ENCODE measurements at places on chromosomes 16 and 17. TPM values are rescaled to one million over a fixed set of nuclear protein-coding genes. Genes with fewer than 3 reads are reported as not detected.

DNA sequence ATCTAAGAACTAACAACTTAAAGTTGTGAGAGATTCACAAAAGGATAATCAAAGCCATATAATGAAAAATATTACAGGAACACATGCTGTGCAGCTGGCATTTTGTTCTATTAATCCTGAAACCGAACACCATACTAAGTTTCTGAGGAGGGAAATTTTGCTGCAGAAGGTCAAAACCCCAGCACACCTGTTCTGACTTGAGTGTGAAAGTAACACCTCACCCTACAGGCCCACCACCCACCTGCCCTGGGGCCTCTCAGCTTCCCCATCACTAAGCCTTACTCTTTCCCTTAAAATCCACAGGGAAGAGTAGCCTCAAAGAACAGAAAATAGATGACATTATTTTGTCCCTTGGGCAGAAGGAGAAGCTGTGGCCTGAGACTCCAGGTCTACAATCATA is 44.8 kb downstream of the STAT5A start:
- DNase-seq = no peak

DNA sequence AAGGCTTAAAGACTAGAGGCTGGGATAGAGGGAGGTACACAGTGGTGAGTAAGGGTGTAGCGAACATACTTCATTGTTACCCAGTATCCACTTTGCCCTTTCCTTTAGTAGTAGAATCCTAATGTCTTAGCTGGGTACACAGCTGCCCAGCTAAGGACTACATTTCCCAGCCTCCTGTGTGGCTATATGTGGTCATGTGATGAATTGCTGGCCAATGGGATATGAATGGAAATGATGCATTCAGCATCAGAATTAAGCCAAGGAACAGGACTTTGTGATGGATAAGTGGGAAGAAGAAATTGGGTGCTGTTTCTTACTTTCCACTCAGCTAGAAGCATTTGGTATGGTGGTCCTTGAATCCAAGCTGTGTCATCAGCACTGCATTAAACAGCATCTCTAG is 55.9 kb downstream of the FOXL1 start:
- DNase-seq = no peak

The GLP2R gene
- not detected for polyA plus RNA-seq

DNA sequence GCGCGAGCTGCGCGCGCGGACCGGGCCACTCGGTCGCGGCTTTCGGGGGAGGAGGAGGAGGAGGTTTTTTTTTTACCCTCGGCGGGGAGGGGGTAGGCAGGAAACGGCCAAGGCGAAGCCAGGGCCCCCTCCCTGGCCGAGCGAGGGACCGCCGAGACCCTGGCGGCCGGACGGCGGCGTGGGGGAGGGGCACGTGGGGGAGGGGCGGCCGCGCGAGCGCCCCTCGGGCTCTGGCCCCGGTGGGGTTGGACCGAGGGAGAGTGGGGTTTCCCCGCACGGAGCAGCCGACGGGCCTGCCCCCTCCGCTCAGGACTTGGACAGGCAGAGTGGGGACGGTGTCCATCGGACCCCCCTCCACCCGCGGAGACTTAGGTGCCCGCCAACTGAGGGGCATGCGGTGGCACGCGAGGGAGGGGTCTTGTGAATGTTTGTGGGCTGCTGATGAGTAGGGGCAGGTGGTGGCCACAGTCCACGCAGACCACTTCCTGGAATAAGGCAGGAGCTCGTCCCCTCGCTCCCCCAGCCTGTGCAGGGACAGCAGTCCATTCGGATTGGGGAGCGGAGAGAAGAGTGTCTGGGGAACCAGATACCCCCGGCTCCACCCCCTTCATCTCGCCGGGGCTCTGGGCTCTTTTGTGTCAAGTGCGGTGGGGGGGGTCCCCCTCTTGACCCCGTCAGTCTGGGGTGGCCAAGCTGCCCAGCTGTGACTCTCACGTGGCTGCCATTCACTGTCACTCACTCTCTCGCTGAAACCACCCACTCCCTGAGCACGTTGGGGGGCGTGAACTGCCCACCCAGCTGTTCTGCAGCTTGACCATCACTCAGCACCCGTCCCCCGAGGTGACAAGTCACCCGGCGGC is 3.0 kb upstream of the CHD3 start:
- peak; percentile 44 for DNase-seq

GRCh38 chr17:41777157-41777573 is 9.3 kb downstream of the JUP start:
- DNase-seq = no peak

DNA sequence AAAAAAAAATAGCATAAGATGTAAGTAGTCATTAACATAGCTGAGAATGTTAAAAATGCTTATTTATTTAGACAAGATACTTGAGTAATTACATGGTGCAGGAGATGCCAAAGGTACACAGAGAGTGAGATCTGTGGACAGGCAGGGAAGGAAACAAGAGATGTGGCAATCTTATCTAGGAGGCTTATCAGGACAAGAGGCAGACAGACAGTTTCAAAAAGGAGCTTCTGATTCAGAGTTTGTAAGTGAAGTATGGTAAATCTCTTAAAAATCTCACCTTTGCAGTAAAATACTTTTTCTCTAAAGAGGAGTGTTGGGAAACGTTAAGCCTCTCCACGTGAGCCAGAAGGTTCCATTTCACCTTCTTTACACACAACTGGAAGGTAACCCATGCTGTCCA is 19.9 kb upstream of the GHDC start:
- DNase-seq = no peak

DNA sequence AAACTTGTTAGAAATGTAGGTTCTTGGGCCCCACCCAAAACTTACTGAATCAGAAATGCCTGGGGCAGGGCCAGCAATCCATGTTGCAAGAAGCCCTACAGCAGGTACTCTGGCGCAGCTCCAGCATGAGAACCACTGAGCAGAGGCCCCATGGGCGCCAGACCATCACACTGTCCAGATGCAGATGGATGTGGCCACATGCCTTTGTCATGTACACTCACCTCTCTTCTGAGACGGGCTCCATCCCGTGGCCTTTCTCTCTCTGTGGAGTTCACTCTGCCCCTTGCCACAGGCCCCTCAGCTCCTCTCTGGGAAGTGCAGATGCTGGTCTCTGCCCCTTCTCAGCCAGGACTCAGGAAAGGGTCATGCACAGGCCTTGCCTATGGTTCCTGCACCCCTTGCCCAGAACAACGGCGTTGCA is 2.3 kb upstream of the CCNF start:
- DNase-seq = no peak

The MAPT gene
- polyA plus RNA-seq = not detected

The SLC4A1 gene
- polyA plus RNA-seq = 0.12 TPM

The OTOA gene
- not detected for polyA plus RNA-seq

- no peak for DNase-seq
These were observed 3.8 kb downstream of the CBX4 start for GRCh38 chr17:79835470-79835899.

- no peak for DNase-seq
These were observed 5.2 kb downstream of the ZNF646 start for GRCh38 chr16:31079342-31079944.

DNA sequence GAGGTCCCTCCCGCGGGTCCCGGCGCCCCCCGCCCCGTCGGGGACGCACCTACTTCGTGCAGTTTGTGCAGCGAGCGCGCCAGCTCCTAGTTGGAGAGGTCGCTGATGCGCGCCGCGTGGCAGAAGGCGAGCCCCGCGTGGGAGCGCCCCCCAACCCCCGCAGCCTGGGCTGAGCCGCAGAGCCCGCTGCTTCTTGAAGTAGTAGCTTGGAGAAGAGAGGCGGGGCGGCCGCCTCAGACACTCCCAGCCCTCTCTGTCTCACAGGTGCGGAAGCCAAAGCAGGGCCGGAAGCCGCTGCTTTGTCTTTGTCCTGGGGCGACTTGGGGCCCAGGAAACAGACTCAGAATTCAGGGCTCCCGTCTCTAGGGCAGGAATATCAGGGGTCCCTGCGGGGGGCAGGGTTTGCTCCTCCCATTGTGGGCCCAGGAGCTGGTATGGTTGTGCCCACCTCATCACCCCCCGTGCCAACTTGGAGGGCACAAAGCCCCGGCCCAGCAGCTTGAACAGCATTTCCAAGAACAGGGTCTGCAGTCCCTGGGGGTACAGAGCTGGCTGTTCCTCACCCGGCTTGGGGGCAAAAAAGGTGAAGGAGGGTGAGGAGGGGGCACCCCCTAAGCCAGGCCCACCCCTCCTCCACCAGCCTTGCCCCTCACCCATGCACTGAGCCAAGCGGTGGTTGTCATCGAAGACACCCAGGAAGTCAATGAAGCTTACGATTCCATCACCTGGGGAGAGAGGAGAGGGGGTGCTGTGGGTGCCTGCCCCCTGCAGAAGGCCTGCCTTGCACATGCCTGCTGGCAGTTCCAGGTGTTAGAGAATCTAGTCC is 13.5 kb downstream of the SPATA32 start:
- peak; percentile 78 for DNase-seq

GRCh38 chr16:81609323-81609892 is 164.8 kb downstream of the CMIP start:
- no peak for DNase-seq

The ZPBP2 gene
- polyA plus RNA-seq = 0.80 TPM

The IL34 gene
- polyA plus RNA-seq = not detected

DNA sequence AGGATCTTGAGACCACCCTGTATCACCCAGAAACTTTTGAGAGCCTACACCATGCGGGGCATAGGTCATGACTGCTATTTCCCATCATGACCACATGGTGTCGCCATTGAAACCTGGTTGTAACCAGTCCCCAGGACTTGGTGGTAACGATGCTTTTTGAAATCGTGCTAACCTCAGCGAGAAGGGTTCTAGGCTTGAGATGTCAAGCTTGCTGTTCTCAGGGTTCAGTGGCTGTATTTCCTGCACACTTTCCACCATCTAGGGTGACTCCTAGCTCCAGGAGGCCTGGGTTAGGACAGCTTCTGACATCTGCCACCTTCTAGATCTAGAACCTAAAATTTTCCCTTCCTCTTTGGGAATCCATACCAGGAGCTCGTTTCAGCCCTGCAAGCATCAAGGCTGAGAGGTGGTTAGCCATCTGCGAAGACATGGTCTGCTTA is 13.0 kb upstream of the SPNS3 start:
- DNase-seq = peak; percentile 58

- no peak for DNase-seq
These were observed 15.6 kb downstream of the NGFR start for GRCh38 chr17:49510720-49511110.

The ABCA6 gene
- polyA plus RNA-seq = 0.13 TPM

- peak; percentile 10 for DNase-seq
These were observed 488.9 kb downstream of the SHISA9 start for GRCh38 chr16:13390093-13390985.

- DNase-seq = no peak
These were observed 548.5 kb upstream of the SOX9 start for GRCh38 chr17:71572343-71572742.

- no peak for DNase-seq
These were observed 42.8 kb downstream of the CDH1 start for GRCh38 chr16:68779891-68780290.

DNA sequence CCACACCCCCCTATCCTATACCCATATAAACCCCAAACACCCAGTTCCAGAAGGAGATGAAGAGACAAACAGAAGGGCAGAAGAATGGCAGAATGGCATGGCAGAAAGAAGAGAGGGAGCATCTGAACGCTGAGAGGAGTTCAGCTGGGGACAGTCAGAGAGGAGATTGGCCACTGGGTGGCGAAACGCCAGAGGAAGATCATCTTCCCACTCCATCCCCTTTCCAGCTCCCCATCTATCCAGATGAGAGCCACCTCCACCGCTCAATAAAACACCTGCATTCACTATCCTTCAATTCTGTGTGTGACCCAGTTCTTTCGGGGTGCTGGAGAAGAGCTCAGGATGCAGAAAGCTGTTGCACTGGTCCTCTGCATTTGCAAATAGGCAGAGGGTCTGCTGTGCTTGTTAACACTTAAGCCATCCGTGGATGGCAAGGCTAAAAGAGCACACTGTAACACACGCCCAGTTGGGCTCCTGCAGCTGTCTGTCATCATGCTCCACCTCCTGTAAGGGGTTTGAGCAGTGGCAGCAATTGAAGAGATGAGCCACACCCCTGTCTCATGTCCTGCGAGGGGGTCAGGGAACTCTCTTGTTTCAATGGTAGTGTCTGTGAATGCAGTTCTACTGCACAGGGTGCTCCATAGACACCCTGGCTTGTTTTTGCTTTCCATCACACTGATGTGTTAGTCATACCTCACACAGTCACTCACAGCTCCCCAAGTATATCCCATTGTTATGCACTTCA is 1034.8 kb upstream of the RBFOX1 start:
- no peak for DNase-seq

The PLEKHH3 gene
- not detected for polyA plus RNA-seq

The KRTAP4-9 gene
- not detected for polyA plus RNA-seq

The WNT9B gene
- polyA plus RNA-seq = not detected

GRCh38 chr17:19897903-19898302 is 30.2 kb upstream of the ULK2 start:
- DNase-seq = no peak

GRCh38 chr16:69131167-69131838 is 1.1 kb downstream of the CHTF8 start:
- DNase-seq = peak; percentile 50

GRCh38 chr17:66383333-66383732 is 80.9 kb downstream of the PRKCA start:
- no peak for DNase-seq

DNA sequence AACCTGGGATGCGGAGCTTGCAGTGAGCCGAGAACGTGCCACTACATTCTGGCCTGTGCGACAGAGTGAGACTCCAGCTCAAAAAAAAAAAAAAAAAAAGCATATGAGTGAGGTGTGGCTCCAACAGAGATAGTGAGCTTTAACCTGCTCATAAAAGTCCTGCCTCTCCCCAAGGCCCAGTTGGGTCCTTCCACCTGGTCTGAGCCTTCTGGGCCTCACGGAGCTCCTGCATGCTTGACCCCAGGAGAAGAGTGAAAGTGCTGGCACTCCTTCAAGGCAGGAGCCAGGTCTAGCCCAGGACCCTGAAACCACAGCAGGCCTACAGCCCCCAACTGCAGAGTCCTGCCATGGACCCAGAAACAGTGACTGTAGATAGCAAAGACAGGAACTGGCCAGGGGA is 17.7 kb downstream of the HSD11B2 start:
- DNase-seq = no peak

DNA sequence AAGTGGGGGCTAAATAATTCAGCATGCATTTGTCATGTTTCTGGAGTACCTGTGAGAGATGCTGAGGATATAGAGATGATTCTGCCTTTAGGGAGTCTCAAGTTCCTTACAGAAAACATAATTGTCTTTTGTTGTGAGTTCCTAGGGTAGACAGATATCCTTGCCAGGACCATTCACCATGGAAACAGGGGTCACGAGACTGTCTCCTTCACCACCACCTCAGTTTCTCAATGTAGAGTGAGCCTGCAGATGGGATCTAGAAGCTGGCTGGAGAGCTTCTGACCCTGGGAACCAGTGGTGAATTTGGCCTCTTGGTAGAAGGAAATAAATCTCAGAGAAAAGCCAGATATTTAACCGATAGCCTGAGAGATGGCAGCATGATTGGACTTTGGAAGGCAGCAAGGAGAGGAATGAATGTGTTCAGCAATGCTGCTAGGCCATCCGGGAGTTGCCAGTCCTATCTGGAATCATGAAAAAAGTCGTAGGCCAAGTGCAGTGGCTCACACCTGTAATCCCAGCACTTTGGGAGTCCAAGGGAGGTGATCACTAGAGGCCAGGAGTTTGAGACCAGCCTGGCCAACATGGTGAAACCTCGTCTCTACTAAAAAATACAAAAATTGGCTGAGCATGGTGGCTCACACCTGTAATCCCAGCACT is 7.4 kb upstream of the HDAC5 start:
- DNase-seq = no peak

Data from naive B cell (primary cell).